SK-N-SH treated with all-trans-retinoic acid at 6 μM for 48 hours (cell line): ENCODE measurements at places on chromosomes 12 and 14.

- peak; percentile 92 for ATAC-seq
Measured at GRCh38 chr12:71128191-71128788, 29.5 kb downstream of the TSPAN8 start.

DNA sequence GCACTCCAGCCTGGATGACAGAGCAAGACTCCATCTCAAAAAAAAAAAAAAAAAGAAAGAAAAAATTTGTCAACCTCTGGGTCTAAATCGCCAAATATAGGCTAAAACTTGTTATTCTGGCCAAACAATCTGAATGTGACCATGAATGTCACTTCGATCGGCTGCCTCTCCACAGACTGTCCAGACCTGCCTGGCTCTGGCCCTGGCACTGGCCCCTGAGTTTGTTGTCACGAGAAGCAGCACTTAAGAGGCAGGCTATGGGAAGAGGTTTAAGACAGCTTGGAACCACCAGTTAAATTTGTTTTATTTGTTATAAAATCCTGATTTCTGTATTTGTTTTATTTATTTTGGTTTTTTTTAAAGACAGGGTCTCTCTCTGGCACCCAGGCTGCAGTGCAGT, 14.5 kb downstream of the WSB2 start:
- ATAC-seq, result no peak

GRCh38 chr14:96592591-96593386, 90.6 kb downstream of the PAPOLA start:
- peak; percentile 95 for ATAC-seq

GRCh38 chr12:119659289-119659897, 8.5 kb upstream of the PRKAB1 start:
- peak; percentile 56; the same call in 1 of the 3 replicates for ATAC-seq

- no peak for ATAC-seq
Measured at GRCh38 chr14:38197001-38197783, 10.5 kb upstream of the SSTR1 start.

DNA sequence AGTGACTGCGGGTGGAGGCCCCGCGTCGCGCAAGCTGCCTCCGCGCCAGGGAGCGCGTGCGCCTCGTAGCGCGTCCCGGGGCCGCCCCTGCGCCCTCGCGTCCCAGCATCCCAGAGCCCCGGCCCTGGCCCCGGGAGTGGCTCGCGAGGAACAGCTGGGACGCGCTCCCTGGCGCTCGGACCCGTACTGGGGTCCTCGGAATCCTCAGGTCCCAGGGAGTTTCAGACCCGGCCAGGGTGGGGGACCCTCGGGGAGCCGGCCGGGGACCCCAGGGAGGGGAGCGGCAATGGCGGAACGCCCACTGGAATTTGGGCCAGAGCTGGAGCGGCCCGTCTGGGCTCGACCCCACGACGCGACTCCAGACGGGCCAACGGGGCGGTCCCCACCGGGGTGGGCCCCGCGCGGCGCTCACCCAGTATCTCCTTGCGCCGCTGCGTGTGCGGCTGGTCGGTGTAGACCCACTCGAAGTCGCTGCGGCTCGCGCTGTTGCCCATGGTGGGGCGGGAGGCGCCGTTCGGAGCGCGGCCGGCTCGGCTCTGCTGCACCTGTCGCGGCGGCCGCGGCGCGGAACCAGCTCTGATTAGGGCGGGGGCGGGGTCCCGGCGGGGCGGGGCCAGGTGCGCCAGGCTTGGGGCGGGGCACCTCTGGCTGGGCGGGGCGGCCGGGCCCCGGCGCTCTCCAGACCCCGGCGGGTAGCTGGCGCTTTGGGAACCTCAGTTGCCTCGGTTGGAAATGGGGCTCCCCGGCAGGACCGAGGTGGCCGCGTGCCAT, at the start of gene DEGS2:
DEGS2 (minus strand) TSS at position 552 of the 771 bp plus-strand sequence; CDS start at position 494, 58 bp downstream.
- ATAC-seq, result peak; percentile 62

DNA sequence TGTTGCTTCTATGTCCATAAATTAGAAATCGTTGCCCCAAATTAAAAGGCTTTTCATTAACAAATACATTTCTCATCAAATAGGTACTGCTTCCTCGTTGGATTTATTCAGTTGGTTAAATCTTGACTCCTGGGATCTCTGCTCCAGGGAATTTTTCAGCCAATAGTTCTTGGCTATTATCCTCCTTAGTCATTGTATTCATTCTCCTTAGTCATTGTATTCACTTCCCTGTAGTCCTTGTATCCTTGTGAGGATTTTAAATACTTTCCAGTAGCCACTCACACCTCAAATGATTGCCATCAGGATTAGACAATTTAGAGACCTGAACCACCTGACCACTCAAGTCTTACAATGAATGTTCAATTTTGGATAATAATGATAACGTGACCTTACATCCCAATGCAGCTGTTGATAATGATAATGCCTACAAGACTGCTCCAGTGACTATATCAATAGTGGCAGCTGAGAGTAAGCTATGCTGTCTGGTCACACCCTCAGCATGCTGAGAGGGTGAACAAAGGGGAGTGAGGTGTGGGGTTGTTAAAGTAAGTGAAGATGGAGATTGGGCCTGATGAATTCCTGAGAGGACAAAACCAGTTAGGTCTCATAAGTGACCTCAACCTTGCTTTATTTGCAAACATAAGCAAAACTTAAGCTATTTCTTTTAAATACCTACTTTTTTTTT, 193.7 kb upstream of the RTL1 start:
- ATAC-seq, result no peak

DNA sequence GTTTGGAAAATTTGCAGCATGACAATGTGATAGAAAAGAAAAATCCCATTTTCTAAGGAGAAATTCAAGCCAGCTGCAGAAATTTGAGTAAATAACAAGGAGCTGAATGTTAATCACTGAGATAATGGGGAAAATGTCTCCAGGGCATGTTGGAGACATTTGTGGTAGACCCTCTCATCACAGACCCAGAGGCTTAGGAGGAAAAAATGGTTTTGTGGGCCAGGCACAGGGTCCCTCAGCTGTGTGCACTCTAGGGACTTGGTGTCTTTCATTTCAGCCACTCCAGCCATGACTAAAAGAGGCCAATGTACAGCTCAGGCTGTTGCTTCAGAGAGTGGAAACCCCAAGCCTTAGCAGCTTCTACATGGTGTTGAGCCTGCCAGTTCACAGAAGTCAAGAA, 111.4 kb upstream of the SYT10 start:
- ATAC-seq, result no peak

DNA sequence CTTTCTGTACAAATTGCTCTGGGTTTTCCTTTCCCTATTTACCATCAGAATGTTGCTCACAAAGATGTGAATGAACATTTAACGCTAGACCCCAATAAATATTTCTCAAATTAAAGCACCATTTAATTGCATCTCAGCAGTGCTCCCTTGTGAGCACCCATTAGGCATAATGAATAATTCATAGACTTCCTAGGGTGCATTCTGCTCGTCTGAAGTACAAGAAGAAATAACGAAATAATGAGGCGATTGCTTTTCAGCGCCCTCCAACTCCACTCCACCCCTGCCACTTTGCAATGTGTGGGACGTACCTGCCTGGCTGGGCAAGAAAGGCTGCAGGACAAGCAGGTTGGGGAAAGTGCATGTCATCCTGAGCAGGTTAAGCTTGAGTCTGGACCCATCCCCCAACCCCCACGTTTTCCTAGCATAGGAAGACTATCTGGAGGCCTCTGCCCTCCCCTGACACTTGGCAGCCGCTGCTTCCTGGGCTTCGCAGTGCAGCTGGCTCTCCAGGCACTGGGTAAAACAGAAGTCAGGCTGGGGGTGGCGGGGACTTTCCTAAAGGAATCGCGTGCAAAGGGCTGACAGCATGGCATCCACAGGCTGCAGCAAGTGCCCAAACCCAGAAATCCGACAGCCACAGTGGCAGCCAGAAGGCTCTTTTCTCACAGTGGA, 253.7 kb downstream of the DUSP6 start:
- ATAC-seq, result no peak

GRCh38 chr14:20179880-20180279, 10.8 kb upstream of the OR11G2 start:
- ATAC-seq, result no peak

DNA sequence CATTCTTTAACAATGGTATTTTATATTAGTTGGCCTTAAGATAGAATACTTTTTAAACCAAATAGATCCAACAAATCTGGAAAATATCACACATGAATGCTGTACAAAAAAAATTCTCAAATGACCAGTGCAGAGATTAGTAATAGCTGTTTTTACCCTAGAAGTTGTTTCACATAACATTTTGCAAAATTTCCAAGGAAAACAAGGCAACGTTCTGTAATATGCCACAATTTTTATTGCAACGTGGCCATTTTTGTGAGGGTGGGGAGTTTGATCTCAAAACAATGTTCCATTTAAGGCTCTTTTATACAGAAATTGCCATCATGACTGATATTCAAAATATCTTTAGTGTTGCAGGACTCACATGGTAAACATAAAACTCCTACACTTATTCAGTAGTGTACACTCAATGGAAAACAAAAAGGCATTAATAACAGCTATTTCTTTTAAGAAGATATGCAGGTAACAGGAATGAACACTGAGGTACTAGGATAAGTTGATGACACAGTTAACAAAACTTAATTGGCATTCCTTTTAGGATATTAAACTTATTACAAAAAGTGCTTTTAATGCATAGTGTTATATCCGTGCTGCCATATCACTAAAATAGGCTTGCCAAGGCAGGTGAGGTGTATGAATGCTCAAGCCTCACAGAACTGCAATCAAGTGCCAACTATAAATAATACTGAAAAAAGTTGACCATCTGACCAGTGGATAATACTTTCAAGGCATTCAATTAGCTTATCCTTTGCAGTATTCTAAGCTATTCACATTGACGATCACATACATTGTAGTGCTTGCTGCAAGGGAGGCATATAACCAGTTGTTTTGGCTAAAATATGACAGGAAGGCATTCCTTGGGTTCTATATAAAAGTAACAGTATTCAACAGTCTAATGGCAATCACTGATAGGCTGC, 2.3 kb downstream of the CFL2 start:
- no peak for ATAC-seq

- ATAC-seq, result peak; percentile 55; the same call in 2 of the 3 replicates
Measured at GRCh38 chr12:25701290-25701689, 148.2 kb upstream of the LMNTD1 start.

DNA sequence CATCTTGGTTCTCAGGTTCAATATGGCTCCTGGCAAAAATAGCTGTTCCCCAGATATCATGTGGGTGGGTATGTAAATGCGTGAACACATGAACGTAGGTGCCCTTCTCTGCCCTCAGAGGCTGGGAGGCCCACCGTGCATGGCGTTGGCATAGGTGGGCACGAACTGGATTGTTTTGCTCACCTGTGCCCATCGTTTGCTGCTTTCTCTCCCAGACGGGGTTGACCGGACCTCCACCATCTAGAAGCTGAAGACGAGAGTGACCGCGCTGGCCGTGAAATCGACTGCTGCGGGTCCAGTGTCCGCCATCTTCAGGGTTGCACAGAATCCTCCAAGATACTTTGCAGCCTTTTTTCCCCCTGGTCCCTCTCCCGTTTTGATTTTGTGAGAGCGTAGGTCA, 113.9 kb downstream of the GCH1 start:
- ATAC-seq, result no peak

GRCh38 chr14:53927171-53927570, 29.5 kb downstream of the BMP4 start:
- ATAC-seq, result no peak

DNA sequence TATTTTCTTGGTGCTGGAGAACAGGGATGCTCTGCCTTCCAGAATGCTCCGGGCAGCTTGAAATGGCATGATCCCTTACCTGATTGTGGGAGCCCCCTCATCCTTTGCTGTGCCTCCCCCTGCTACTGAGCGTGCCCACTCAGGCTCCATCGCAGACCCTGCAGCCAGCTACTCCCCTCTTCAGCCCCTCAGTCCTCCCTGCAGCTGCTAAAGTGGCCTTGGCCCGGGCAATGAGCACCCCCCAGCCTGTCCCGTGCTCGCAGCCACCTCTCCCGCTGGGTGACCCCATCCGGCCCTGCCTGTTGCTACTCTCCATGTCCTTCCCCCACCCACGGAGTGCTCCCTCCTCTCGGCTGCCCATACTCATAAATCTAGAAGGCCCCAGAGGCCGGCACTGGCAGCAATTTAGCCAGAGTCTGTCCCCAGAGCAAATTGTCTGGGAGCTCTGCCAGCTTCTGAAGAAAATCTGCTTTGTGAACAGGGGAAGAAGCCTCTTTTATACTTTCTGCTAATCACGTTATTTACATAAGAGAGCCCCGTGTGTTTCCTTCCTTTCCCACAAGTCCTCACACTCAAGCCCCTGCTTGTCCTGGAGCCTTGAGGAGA, 143.7 kb upstream of the FRMD6 start:
- ATAC-seq, result peak; percentile 90

GRCh38 chr14:66530526-66530925, 22.6 kb downstream of the GPHN start:
- ATAC-seq, result no peak

DNA sequence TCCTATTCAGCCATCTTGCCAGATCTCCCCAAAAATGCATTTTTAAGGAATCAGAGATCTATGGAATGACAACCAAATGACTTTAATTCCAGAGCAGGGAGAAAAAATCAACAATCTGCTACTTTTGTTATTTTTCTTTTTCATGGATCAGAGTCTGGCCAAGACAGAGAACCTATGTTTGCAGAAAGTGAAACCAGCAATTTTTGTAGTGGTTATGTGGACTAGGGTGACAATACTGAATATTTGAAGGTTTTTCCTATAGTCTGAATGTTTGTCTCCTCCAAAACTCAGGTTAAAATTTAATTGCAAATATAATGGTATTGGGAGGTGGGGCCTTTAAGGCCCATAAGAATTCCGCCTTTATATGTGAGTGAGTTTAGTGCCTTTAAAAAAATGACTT, 30.9 kb downstream of the KLRK1 start:
- ATAC-seq, result no peak

DNA sequence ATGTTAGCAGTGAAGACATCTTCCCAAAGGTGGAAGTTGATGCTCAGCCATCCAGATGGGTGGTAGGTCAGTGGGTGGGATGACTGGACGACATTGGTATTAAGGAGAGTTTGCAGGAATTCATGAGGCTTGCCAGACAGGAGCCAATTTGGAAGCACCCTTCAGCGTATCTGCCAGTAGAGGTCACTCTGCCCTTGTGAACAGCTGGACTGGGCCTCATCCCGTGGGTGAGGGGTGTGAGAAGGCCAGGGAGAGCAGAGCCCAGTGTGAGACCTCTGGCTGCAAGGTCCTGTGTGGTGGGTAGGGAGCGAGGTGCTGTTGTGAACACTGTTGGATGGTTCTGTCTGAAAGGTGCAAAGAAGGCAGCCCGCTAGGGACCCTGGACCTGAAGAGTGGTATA, 37.7 kb downstream of the SLC5A8 start:
- peak; percentile 53 for ATAC-seq

GRCh38 chr12:25131270-25131669, 63.7 kb downstream of the DNAI7 start:
- ATAC-seq, result no peak

- no peak for ATAC-seq
Measured at GRCh38 chr14:105891221-105891602, 364.8 kb downstream of the TMEM121 start.

- ATAC-seq, result peak; percentile 86
Measured at GRCh38 chr14:51828017-51828797, 32.2 kb upstream of the GNG2 start.

- no peak for ATAC-seq
Measured at GRCh38 chr12:109057376-109057775, 5.0 kb downstream of the USP30 start.

DNA sequence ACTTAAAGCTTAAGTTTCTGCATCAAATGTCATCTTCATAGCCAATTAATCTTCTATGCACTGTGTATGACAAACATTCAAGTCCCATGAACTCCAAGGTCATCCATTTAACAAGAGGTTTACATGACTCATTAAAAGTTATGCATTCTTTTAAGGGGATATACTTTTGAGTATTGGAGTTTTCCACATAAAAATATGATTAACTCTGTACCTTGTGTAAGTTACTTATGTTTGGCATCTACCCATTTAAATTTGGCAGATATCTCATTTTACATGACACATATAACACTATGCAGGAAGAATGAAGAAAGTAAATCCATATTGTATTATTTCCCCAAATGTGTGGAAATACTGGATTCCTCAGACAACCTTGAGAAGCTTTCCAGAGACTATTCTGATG, 240.2 kb downstream of the PAX9 start:
- no peak for ATAC-seq
